ENCODE measurements at places on chromosomes 6 and 20.
A peak's percentile ranks its signal among the peaks of the same experiment; 100 is the strongest.

- no peak for DNase-seq
Measured at GRCh38 chr6:105243487-105243886, 63.7 kb upstream of the POPDC3 start.

DNA sequence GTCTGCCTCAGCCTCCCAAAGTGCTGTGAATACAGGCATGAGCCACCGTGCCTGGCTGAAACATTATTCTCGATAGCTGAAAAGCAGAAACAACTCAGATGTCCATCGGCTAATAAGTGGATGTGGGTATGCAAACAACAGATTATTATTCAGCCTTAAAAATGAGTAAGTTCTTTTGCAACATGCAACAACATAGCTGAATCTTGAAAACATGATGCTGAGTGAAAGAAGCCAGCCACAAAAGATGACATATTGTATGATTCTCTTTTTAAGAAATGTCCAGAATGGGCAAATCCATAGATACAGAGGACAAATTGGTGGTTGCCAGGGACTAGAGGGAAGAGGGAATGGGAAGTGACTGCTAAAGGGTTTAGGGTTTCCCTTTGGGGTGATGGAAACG lies 61.7 kb downstream of the RIOK1 start:
- DNase-seq = no peak

GRCh38 chr6:130524552-130524951 lies 158.7 kb downstream of the TMEM200A start:
- no peak for DNase-seq

- no peak for DNase-seq
Measured at GRCh38 chr6:49252901-49253300, 210.2 kb downstream of the MMUT start.

- no peak for DNase-seq
Measured at GRCh38 chr20:4883051-4883450, 118.3 kb downstream of the SLC23A2 start.

DNA sequence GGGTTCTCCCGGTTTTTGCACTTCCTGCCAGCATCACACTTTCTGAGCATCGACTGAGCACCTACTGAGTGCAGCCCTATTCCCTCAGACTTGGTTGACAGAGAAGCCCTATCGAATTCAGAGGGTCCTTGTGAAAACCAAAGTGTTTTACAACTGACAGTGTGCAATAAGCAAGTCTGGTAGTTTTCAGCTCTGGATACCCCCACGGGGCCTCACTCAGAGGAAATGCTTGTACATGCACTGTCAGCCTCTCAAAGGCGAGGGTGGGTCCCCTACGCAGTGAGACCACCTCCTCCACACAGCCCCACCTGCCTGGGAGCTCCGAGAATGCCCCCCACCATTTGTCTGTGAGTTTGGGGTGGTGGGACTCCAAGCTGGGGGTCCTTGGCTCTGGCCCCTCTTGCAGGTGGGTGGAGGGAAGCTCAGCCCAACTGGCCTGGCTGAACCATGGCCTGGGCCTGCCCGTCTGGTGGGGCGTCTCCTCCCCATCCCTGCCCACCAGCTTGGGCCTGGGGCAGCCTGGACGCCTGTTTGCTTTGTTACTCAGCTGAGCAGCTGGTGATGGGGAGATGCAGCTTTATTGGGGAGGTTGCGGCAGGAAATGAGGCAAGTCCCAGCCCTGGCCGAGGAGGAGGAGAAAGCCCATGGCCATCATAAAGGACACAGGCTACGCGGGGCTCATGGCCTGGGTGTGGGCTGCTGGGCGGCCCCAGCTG lies 1.7 kb downstream of the SPDEF start:
- no peak for DNase-seq

DNA sequence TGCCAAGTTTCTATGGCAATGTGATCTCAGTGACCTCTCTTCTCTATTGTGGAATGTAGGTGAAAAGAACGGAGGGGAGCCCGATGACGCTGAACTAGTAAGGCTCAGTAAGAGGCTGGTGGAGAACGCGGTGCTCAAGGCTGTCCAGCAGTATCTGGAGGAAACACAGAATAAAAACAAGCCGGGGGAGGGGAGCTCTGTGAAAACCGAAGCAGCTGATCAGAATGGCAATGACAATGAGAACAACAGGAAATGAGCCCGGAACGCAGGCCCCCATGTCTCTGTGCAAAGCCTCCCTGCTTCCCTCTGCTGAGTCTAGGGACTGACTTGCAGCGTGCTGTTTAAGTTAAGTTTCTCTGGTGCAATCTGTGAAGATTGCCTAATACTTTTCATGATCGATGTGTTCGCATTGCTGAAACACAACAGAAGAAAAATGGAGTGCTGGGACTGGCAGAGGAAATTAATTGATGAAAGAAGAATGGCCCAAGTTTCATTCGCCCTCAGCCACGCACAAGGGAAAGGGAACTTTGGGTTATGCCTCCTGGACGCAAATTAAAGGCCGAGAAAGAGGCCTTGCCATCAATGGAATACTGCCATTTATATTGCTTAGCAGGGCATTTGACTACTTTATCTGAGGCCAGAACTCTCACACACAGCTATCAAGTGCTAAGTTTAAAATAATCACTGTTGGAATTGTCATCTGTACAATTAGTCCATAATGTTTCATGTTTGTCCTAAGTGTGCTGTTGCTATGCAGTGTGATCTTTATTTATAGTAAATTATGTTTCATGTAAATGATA lies 146.4 kb downstream of the AKAP7 start:
- peak; percentile 19 for DNase-seq

DNA sequence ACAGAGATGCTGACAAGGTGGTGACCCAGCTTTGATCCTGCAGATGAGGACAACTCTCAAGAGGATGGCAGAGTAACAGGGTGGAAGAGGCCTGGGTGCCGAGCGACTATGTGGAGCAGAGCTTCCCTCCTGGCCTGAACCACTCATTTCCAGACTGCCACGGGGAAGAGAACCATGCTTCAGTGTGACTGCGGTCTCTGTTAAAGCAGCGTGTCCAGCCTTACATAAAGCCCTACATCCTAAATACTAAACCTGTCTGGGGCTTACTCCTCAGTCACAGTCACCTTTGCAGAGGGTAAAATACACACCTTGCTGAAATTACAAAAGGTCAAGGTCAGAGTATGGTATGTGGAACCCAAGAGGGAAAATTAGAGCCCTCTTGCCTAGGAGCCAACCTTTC lies 312.9 kb downstream of the CDC5L start:
- DNase-seq = no peak

DNA sequence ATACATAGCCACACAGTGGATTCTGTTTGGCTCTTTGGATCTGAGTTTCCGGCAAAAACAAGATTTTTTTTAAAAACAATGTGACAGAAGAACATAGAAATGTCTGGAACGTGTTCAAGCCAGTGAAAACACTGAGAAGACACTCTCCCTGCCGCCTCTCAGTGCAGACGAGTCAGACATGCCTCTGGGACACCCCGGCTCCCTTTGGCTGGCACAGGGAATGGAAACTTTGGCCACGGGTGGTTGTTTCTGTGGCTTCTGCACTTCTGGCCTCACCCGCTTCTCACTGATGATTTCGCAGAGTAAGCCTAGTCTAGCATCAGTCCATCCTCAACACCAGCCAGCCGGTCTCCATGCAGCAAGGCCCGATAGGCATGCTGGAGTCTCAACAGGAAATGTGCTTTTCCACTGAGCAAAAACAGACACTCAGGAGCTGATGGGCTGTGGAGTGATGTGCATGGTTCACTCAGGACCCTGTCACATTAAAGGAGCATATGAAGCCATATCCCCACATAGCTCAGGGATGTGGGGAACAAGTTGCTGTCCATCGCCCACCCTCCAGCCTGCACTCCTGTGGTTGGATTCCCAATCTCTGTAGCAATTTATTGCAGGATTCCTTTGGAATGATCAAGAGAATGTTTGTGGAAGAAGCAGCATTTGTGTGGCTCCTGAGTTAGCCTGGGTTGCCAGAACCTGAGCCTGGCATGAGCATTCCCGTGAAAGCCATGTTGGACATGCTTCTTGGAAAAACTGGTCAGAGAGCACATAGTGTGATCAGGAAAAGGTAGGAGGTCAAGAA lies 262.0 kb upstream of the RIN2 start:
- no peak for DNase-seq

GRCh38 chr6:288866-289265 lies 3.4 kb upstream of the DUSP22 start:
- DNase-seq = no peak

GRCh38 chr20:40954521-40955165 lies 74.0 kb upstream of the TOP1 start:
- no peak for DNase-seq

DNA sequence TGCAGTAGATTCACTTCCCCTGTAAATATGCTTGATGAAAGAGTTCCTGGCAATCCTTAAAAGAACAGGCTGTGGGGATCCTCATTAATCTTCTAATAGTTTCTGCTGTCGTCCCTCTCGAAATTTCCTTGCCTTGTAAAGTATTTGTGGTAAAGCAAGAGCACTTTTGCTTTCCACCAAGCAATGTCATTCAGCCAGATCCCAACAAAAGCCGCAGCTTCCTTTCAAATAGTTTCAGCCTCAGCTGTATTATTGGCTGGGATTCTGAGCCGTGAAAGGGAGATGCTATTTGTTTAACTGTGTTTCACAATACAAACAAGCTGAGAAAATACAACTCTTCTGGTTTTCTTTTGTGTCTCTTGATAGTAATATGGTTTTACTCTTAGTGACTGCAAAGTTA lies 48.9 kb upstream of the EPHA7 start:
- no peak for DNase-seq

DNA sequence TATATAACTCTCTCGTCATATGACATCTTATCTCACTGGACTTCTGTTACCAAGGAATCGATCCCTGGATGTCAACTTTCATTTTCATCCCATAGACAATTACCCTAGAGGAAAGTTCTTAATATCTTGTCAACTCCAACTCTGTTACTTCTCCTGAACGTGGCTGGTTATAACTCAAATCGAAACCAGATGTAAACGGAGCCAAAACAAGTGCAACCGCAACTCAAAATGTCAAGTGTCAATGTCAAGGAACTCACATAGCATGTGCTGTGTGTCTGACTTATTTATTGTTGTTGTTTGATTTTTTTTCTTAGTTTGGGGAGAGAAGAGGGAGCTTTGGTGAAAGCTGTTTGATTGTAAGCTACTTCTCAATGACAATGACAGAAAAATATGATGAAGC lies 108.6 kb downstream of the VIP start:
- no peak for DNase-seq

DNA sequence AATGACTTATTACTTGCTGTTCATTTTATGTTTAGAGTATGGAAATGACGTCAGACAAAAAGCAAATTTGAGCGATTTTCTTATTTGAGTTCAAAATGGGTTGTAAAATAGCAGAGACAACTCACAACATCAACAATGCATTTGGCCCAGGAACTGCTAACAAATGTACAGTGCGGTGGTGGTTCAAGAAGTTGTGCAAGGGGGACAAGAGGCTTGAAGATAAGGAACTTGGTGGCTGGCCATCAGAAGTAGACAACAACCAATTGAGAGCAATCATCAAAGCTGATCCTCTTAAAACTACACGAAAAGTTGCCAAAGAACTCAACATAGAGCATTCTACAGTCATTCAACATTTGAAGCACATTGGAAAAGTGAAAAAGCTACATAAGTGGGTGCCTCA lies 43.8 kb downstream of the REV3L start:
- DNase-seq = no peak

DNA sequence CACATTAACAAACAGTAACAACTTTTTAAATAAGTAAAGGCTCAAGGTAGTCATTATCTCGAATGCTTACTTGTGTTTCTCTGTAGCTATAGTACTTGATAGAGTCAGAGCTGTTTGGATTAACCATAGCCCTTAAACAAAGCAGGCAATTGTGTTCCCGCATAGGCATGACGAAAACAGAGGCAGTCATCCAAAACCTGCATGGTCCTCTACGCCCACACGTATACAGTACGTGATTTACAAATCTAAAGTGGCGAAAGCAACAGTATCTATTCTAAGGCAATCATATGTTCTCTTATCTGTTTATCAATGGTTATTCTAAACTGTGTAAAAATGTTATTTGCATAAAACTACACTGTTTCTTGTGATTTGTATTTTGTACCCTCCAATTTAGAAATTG lies 31.8 kb downstream of the HFE start:
- DNase-seq = no peak

- no peak for DNase-seq
Measured at GRCh38 chr6:119052987-119053386, 25.5 kb downstream of the FAM184A start.

DNA sequence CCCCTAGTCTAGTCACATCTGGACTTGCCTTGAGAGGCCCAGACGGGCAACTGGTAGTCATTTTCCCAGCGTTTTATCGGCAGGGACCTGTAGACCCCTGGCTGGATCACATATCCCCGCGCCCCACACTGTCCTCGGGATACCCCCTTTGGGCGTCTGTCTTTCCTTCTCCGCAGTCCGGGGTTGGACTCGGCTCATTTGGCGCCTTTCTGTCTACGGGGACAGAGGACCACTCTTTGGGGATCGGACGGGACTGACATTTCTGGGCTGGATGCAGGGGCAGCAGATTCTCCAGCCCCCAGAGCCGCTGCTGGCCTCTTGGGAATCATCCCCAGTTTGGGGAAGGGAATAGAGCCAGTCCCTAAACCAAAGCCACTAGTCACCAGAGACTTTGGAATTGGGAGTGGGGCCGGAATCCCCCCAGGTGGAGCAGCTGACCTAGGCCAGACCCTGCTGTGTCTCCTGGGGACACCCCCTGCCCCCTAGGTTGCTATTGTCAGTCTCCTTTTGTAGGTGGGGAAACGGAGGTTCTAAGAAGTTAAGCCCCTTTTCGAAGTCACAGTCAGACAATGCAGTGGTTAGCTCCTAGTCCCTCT lies 734 bp downstream of the FAM110A start:
- DNase-seq = no peak

GRCh38 chr6:15249371-15250019 lies 3.6 kb downstream of the JARID2 start:
- no peak for DNase-seq

GRCh38 chr20:11072982-11073381 lies 399.2 kb upstream of the JAG1 start:
- DNase-seq = no peak

DNA sequence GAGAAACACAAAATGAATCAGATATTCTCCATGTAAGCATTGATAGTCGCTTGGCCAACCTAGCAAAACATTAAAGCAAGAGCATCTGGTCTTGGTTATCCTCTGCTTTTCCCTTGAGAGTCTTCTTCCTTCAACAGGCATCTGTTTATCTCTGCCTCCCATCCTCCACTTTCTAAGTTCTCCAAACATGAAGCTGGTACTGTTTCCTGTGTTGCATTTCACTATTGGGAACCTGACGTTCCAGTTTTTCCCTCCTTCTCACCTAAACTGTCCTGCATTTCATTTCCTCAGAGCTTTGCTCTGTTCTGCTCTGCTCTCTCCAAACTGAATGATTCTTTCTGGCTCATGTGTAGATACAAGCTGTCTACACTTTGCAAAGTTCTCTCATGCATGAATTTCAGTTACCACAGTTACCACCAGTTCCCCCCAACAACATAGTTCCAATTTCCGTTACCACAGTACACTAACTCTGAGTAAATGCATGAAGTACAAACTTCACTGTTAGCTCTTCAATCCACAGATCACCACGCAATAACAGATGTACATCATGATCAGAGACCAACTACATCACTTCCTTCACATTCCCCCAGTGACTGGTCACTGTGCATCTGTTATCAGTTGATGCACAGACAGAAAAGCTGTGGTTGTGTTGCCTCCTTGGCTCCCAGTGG lies 86.7 kb upstream of the F13A1 start:
- DNase-seq = no peak

- no peak for DNase-seq
Measured at GRCh38 chr6:38169977-38170526, 350.5 kb downstream of the ZFAND3 start.

- DNase-seq = no peak
Measured at GRCh38 chr6:57324538-57324937, 7.1 kb downstream of the PRIM2 start.
